NCI-H460 (cell line): ENCODE measurements at places on chromosomes 13 and 19. TPM values are rescaled to one million over a fixed set of nuclear protein-coding genes. Genes with fewer than 3 reads are reported as not detected.

DNA sequence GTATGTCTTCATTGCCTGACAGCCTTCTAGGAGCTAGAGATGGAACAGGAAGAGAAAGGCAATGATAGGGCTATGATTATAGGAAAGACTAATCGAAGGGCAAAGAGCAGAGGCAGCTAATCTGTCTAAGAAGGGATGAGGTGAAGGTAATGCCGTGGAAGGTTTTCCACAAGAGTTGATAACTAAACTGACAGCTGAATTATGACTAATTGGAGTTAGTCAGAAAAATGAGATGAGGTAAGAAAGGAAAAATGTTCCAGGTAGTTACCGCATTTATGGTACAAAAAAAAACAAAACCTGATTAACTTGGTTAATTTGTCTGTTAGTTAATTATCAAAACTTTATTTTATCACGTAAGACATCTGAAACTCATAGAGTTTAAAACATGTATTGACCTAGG, 260.3 kb downstream of the SLITRK6 start:
- DNase-seq, result no peak

DNA sequence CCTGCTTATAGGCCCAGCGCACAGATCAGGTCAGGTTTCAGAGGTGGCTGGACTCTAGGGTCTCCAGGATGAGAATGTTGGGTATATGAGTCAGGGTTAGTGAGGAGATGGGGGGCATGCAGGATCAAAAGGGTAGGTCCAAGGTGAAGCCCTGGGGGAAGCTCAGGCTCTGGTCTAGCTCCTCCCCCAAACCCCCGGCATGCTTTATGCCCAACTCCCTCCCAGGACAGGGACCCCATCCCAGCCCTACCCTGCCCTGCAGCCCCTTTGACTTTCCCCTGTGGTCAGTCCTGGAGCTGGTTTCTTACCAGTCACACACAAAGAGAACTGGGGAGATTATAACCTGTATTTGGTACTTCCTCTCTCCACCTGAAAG, 9.8 kb upstream of the CEACAM18 start:
- no peak for DNase-seq

- no peak for DNase-seq
Measured at GRCh38 chr19:4541114-4541805, 1.4 kb upstream of the LRG1 start.

DNA sequence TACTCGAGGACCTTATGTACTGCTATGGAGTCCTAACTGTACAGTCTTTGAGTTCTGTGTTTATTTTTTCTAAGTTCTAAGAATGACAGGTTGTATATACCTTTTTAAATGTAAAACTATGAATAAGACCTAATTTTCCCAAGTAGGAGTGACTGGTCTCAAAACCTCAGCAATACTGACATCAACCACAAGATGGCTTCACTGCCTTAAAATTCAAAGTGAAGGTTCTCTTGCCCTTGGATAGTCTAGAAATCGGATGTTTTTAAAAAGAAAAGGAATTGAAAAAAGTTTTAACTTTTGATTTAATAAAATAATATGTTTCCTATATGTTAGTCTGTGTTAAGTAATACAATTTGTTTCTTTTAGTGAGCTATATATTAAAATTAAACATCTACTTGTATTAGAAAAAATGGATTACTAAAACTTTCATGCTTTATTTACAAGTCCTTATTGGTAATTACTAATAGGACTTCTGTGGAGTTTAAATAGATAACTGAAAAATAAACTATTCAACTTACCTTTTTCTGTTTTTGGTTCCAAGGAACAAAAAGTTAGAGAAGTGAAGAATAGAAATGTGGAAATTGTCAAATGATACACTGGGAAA, 52.0 kb downstream of the TDRD3 start:
- DNase-seq, result peak; percentile 46

DNA sequence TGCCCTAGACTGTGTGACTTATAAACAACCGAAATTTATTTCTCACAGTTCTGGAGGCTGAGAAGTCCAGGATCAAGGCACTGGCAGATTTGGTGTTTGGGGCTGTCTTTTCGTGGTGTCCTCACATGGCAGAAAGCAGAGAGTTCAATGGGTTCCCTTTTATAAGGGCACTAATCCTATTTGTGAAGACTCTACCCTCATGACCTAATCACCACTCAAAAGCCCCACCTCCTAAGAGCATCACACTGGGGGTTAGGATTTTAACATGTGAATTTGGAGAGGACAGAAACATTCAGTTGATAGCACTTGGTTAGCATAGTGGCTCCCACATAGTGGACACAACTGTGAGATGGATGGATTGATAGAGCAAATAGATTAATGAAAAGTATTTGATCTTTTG, 21.5 kb upstream of the GPR18 start:
- no peak for DNase-seq

- DNase-seq, result no peak
Measured at GRCh38 chr13:59368693-59369092, 795.0 kb downstream of the DIAPH3 start.

DNA sequence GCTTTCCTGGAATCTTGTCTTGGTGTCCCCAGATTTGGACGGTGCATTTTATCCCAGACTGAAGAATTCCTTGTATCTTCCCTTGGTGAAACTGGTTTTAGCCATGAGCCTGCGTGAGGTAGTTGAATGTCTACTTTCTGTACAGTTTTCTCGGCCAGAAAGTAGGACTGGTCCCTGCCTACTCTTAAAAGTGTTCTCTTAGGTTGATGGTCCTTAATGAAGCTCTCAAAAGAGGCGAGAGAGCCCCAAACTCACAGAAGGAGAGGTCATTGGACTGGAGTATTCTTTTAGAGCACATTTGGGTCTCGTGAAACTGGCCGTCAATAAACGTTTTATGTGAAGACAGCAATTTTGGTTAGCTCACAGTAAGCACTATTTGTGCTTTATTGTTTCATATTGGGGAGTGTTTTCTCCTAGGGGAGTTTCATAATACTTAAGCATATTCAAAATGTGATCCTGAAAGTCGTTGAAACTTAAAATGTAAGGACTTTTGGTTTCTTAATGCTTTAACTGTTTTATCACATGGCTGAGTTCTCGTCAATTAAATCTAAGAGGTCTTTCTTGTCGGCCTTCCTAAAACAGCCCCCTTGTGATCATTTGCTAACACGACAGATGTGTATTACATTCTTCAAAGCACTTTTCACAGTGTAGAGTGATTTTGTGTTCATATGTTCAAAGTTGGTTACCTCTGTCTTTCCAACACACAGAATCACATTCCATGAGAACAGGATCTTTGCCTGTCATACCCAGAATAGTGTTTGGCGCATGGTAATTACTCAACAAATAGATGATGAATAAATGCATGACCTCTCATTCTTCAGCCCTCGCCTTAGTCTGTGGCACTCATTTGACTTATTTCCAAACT, 889 bp downstream of the GTF2F2 start:
- DNase-seq, result no peak

DNA sequence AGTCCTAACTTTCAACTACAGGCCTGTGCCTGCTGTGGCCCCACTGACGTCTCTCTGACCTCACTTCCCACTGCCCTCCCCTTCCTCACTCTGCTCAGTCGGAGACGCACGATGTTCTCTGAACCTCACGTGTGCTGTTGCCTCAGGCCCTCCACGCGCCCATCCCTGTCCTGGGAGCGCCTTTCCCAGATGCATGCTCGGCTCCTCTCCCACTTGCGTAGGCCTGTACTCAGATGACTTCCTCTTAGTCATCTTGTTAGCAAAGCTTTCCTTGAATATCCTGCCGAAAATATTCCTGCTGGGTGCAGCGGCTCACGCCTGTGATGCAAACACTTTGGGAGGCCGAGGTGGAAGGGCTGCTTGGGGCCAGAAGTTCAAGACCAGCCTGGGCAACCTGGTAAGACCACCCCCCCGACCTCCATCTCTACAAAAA, 9.3 kb upstream of the SYT5 start:
- peak; percentile 94 for DNase-seq

DNA sequence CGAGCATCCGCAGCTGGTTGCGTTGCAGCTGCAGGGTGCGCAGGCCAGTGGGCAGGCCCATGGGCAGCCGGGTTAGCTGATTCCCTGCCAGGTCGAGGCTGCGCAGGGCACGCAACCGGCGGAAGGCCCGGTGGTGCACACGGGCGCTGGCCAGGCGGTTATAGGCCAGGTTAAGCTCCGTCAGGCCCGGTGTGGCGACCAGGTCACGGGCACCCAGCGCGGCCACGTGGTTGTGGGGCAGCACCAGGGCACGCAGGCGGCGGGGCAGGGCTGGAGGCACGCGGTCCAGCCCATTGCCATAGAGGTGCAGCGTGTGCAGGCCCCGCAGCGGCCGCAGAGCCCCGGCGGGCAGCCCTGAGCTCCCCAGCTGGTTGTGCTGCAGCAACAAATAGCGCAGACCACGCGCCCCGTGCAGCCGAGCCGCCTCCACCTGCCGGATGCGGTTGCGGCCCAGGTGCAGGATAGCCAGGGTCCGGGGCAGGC, 5.3 kb downstream of the PODNL1 start:
- no peak for DNase-seq

OR7A5 gene
- not detected in 2 replicates for total RNA-seq

GRCh38 chr19:33052352-33052972, 12.2 kb downstream of the RHPN2 start:
- no peak for DNase-seq

DNA sequence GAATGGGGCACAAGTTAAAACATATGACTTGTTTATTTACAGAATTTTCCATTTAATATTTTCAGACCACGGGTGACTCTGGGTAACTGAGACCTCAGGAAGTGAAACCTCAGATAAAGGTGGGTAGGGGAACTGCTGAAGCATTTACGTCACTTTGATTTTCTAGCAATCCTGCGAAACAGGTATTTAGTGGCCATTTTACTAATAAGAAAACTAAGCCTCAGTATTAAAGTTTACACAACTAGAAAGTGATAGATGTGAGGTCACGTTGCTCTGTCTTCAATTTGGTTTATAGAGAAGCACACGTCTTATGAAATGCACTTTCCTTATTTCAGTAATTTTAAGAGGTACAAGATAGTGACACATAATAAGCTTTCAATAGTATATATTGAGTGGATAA, 402.8 kb downstream of the FGF9 start:
- DNase-seq, result no peak

DNA sequence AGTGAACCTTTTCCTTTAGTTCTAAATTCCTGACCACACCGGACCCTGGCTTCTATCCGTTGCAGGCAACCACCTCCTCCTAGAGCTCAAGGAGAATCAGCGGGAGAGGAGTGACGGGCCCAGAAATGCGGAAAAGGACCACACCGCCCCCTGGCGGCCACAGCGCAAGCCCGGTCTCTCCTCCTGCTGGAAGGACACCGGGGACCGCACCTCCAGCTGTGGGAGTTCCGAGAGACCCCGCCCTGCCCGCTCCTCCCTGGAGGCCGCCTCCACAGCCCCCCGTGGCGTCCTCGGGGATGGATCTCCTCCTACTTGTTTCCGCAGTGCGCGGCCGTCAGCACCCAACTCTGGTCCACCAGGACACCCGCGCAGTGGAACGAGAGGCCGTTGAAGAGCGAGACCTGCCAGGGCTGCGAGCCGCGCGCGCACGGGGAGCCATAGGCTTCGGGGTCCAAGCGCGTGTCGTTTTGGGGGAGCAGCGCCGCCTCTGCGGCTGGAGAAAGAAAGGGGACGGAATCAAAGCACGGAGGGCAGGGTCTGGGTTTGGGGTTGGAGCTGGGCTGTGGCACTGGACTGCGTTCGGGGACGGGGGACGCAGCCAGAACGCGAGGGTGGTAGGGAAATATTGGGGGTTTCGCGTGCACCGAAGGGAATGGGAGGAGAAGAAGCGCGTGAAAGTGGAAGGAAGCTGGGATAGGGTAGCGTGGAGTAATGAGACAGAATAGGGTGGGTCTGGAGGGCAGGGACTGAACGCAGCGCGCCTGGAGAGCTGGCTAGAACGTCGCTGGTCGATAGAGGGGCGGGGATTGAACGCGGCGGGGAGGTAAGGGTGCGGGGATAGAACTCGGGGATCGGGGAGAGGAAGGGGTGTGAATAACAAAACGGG, 2.5 kb downstream of the KLK10 start:
- peak; percentile 46 for DNase-seq

- no peak for DNase-seq
Measured at GRCh38 chr13:72072261-72072660, 205.3 kb upstream of the DACH1 start.

DNA sequence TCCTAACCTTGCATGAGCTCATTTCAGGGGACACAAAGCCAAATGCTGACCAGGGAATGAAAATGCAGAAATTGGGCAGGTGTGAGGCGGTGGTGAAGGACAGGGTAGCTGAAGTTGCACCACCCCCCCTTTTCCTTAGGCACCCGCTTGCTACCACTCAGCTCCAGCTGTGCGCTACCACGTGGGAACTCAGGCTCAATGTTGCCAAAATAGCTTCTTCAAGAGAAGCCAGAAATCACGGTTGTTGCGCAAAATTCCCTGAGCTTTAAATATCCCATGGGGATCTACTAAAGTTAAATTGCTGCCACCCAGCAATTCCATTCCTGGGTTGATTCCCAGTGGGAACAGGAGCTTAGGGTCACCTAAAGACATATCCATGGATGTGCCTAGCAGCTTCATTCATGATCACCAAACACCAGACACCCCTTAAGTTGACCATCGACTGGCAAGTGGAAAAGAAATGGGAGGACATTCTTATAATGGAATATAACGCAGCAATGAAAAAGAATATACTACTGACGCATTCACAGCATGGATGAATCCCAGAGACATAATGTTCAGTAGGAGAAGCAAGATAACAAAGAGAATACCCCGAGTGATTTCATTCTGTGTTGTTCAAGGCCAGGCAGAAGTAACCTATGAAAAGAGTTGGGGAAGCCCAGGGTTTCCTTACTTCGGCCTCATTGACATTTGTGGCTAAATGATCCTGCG, 12.8 kb upstream of the ADGRL1 start:
- no peak for DNase-seq

- no peak for DNase-seq
Measured at GRCh38 chr13:91331047-91331915, 16.2 kb upstream of the MIR17HG start.

DNA sequence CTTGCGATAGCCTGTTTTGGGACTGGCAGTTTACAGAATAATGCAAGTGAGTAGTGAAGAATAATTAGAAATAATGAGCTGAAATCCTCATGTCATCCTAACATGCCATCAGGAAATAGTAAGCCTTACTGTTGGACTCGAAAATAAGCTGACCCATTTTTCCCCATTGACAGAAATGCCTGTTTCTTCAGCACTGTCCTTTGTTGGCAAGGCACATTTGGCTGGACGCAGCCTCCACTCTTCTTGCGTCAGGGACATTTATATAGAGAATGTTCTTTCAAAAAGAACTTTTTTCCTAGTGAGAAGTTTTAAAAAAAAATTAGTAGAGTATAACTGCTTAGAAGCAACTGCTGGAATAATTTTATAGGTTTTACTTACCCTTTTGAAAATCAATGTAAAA, 47.1 kb downstream of the ARHGAP35 start:
- DNase-seq, result no peak

- no peak for DNase-seq
Measured at GRCh38 chr13:47831265-47831664, 169.8 kb downstream of the SUCLA2 start.

SGTA gene
- total RNA-seq, result 42.3 and 42.5 TPM in 2 replicates
